NCI-H345 (cell line): ENCODE measurements at places on chromosomes 3 and 15.

GRCh38 chr3:185457376-185457775 is 41.5 kb downstream of the TMEM41A start:
- no peak for DNase-seq

GRCh38 chr15:49888734-49889133 is 230.3 kb downstream of the ATP8B4 start:
- DNase-seq = no peak

- DNase-seq = no peak
These were observed 169.4 kb downstream of the MCTP2 start for GRCh38 chr15:94400526-94401298.

GRCh38 chr3:196207833-196208607 is 3.2 kb downstream of the ZDHHC19 start:
- DNase-seq = peak; percentile 76

GRCh38 chr15:25785641-25786025 is 77.5 kb downstream of the ATP10A start:
- no peak for DNase-seq

DNA sequence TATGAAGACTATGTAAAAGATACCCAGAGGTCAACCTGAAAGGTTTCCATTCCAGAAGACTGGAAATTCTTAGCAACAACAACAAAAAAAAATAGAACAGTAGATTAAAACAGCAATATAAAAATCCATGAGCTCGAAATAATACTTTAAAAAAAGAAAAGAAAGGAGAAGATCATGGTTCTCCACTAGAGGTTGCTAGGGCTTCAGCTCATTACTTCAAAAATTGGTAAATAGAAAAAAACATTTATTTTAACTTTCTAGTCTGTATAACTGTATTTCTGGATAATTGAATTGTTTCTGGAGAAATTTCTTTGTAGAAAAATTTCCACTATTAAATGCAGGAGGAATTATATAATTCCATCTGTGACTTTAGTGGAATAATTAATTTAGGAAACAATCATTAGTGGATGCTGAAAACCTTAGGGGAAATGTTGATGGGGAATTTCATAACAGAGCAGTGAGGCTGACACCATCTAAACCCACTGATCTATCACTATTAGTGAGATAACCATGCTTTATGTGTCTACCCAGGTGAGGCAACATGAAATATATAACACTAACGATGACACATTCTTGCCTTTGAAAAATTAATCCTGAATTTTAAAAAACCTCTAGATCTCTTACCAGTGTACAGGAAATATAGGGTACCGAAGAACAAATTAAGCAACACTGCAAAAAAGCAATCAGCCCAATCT is 62.5 kb upstream of the SNRK start:
- no peak for DNase-seq

GRCh38 chr15:37891766-37892368 is 42.6 kb upstream of the TMCO5A start:
- peak; percentile 51 for DNase-seq

DNA sequence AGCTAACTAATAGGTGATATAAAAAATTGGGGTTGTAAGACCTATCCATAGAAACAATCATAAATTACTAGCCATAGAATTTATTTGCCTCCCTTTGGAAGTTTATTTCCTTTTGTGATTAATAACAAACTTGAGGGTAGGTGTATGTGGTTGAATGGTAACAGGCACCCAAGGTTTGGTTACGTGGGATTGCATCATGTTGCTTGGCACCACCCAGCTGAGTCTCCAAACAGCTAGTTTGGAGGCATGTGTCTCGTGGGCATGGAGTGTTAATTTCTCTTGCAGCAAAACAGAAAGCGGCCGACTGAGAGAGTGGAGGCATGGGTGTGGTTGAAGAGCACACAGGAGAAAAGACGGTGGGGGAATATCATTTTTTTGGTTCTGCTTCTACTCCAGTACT is 441.4 kb downstream of the CNTN4 start:
- no peak for DNase-seq

DNA sequence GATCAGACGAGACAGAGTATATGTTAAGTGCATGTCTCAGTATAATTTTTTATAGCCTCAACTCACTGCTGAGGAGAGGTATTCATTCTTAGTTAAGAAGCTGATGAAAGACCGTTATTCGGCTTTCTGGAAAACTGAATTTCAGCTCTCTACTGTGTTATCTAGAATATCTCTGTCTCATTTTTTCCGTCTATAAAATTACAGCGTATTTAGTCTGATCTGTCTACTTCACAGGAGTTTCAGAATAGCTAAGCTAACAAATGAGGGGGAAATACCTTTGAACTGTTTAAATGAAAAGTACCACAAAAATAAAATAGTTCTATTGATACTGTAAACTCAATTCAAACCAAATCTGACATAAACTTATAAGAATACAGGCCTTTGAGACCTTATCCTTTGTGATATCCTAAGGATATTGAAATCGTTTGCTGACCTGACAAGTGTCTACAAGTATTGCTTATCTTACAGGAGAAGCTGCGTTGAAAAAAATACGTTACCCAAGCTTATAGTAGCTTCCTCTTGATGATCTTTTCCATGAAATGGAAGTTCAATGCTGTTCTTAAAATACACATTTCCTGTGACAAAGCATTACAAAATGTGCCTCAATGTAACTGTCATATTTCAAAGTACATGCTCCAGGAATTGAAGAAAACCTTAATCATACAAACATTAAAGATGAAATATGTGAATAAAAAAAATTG is 104.6 kb downstream of the IL1RAP start:
- DNase-seq = no peak

- DNase-seq = no peak
These were observed 68.6 kb downstream of the EXOG start for GRCh38 chr3:38564631-38565338.

- no peak for DNase-seq
These were observed 28.3 kb upstream of the ARL14 start for GRCh38 chr3:160648701-160649100.

DNA sequence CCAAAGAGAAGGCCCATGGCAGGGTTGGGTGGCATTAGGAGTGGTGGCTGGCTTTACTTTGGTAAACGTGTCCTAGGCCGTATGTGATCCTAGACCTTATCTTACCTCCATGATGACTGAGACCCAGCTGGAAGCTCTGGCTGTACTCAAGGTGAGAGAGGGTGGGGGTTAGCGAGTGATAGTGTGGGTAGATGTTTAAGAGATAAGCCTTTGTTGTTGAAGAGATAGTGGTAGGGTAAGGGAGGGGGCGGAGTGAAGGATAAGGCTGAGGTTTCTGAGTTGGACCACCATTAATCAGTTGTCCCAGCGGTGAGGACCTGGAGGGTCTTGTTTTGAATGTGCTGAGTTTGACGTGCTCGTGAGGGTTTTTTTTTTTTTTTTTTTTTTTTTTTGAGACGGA is 61.5 kb upstream of the ULK4 start:
- DNase-seq = no peak

DNA sequence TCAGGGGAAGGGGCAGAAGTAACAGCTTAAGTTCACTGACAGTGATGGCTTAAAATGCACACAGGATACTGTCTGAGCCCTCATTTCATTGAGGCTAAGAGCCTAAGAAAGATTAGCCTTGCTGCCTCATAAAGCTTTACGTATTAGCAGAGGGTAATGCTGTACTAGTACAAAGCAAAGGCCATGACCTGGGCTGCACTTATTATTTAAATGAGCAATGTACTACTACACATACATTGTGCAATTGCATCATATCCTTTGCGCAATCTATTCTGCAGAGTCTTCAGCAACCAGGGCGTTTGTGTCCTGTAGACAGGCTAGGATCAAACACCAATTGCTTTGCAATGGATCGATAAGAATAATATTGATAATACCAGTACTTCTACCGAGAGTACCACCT is 221.8 kb downstream of the TPRG1 start:
- no peak for DNase-seq

GRCh38 chr3:141875893-141876380 is 506 bp upstream of the ATP1B3 start:
- peak; percentile 67 for DNase-seq

DNA sequence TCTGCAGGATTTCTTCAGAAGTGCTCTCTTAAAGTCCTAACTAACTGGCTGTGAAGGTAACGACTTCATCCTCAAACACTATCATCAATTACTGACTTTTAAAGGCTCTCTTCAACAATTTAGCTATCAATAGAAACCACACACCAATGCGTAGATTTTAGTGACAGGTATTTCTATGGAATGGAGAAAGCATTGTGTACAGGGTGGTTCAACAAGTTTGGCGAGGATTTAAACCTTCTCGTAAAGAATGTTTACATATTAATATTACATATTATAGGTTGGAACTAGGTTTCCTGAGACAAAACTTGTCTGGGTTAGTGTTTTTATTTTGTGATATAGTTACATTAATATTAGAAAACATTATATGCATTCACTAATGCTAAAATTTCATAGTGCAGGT is 233.6 kb downstream of the CHL1 start:
- no peak for DNase-seq
